ENCODE measurements at places on chromosomes 6 and 20.

DNA sequence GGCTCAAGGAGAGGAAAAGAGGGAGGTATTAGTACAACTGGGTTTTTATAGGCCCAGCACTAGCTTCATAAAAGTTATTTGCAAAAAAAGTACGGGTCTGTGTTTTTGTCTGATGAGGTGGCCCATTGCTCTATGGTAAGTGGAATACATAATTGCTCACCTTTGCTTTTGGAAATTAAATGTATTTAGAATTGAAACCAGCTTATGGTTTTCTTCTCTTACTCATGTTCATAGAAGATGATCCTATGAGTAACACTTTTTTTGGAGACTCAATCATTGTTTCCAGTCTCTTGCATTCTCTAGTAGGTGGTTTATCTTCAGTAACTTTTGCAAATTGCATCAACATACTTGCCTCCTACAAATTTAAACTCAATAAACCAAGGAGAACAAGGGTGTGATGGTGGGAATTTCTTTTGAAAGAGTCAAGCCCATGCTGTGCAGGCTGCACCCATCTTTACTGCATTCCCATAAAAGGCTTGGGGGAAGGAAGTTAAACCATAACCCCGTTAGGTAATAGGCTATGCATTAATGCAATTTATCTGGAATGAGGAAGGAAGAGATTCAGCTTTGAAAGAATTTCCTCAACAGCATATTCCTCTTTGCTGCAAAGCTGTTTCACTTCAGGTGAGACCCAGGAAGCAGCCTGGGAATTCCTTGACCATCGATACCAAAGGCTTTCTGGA is 48.5 kb upstream of the EDN1 start:
- no peak for DNase-seq

- DNase-seq = no peak
Observed at GRCh38 chr20:57648878-57649616, 28.8 kb upstream of the ZBP1 start.

GRCh38 chr20:59671661-59672471 is 67.5 kb downstream of the PHACTR3 start:
- DNase-seq = no peak

- no peak for DNase-seq
Observed at GRCh38 chr20:38748861-38749149, 545 bp downstream of the ACTR5 start.

- DNase-seq = peak; percentile 9
Observed at GRCh38 chr6:68967549-68968300, 332.6 kb downstream of the ADGRB3 start.

GRCh38 chr6:139650941-139651340 is 276.5 kb upstream of the CITED2 start:
- no peak for DNase-seq

DNA sequence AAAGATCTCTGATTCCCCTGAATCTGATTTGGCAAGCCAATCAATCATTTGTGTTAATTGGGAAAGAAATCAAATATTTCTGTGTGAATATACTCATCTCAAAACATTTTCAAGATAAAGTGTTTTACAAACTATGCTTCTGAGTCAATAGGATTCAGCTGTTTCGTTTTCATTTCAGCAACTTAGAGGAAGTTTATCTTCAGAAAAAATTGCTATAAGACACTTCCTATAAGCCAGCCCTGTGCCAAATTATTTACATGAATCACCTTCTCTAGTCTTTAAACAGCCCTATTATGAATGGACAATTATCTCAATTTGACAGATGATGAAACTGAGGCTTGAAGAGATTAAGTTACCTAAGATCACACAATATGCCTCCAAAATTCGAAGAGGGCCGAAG is 10.9 kb downstream of the DEFB129 start:
- peak; percentile 70 for DNase-seq

DNA sequence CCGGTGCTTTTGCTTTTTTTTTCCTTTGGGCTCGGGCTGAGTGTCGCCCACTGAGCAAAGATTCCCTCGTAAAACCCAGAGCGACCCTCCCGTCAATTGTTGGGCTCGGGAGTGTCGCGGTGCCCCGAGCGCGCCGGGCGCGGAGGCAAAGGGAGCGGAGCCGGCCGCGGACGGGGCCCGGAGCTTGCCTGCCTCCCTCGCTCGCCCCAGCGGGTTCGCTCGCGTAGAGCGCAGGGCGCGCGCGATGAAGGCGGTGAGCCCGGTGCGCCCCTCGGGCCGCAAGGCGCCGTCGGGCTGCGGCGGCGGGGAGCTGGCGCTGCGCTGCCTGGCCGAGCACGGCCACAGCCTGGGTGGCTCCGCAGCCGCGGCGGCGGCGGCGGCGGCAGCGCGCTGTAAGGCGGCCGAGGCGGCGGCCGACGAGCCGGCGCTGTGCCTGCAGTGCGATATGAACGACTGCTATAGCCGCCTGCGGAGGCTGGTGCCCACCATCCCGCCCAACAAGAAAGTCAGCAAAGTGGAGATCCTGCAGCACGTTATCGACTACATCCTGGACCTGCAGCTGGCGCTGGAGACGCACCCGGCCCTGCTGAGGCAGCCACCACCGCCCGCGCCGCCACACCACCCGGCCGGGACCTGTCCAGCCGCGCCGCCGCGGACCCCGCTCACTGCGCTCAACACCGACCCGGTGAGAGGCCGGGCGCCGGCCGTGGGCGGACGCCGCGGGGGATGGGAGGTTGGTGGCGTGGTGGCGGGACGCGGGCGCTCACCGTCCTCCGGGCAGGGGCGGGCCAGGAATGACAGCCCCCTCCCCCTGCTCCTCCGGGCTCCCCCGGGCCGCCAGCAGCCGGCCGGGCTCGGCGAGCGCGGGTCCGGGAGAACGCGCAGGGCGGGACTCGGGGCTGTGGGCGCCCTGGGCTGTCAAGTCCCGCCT is 606 bp downstream of the ID4 start:
- no peak for DNase-seq

- DNase-seq = no peak
Observed at GRCh38 chr6:137277971-137278637, 58.9 kb upstream of the IFNGR1 start.

DNA sequence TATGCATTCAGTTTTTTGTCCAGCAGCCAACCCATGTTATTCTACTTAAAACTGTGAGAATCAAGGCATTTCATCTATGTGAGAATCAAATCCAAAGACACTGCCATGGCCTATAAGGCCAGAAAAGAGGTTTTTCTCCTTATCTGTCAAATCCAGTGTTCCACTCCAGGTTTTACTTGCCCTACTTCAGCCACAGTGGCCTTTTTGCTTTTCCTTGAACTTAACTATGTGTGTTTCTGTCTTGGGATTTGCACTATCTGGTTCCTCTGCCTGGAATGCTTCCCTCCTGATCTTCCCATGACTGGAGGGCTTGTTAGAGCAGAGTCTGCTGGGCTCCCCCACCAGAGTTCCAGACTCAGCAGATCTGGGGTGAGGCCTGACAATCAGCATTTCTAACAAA is 113.1 kb upstream of the DOK5 start:
- DNase-seq = no peak

DNA sequence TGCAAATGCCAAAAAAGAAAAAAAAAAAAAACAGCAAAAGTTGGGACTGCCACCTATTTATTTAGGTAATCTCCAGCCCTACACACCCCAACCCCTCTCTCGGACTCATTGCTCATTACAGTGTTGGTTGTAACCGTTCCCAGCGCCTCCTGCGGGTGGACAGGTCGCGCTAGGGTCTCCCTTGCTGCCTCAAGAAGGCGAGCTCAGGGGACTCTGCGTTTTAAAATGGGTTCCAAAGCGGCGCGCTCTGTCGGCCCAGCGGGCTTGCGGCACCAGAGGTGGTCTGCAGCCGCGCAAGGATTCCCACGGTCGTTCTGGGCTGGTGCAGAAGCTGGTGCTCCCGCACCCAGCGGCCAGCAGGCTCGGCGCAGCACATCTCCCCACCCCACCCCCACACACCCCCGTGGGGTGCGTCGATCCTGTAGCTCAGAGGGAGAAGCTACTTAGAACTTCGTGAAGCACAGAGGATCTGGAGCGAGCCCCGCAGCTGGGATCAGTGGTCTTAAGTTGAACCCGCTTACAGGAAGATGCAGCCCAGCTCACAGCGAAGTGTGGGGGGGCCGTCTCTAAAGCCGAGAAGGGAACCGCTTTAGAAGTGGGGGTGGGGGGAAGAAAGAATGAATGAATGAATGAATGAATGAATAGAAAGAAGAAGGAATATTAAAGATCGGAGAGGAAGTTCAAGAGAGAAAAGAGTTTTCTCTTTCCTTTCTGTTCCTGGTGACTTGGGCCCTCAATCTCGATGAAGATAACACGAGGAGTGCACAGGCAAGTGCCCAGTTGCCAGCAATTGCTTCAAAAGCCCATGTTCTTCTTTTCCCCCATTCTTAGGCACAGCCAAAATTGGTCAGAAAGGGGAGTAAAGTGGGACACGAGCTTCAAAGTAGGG is 780 bp downstream of the TFAP2A start:
- DNase-seq = no peak

- no peak for DNase-seq
Observed at GRCh38 chr6:88631830-88632229, 331.6 kb downstream of the RNGTT start.

DNA sequence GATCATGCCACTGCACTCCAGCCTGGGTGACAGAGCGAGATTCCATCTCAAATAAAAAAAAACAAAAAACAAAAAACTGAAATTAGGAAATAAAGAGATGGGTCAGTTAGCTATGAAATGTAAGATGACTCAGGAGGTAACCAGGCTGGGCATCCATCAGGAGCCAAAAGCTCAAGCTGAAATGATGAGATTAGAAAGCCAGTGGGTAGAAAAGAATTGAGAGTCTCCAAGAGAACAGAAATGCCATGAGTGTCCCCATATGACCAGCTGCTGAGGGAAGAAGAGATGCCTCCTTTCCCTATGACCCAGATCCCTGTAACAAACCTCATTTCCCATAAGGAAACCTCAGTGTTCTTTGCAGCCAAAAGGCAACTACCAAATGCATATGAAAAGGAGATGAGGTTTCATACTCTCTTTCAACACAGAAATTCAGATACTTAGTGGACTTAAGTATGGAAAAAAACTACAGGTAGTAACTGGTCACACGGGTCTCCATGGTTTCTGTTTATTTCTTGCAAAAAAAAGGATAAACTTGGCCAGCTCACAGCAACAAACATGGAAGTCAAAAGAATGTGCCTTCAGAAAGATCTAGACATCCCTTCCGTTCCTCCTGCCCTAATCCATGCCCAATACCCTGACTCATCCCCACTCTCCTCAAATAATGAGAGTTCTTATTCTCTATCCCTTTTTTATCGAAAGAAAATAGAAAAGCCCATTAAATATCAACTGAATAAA is 8.1 kb downstream of the ARHGAP18 start:
- no peak for DNase-seq

GRCh38 chr20:35547329-35547728 is 5.5 kb downstream of the ERGIC3 start:
- DNase-seq = no peak

DNA sequence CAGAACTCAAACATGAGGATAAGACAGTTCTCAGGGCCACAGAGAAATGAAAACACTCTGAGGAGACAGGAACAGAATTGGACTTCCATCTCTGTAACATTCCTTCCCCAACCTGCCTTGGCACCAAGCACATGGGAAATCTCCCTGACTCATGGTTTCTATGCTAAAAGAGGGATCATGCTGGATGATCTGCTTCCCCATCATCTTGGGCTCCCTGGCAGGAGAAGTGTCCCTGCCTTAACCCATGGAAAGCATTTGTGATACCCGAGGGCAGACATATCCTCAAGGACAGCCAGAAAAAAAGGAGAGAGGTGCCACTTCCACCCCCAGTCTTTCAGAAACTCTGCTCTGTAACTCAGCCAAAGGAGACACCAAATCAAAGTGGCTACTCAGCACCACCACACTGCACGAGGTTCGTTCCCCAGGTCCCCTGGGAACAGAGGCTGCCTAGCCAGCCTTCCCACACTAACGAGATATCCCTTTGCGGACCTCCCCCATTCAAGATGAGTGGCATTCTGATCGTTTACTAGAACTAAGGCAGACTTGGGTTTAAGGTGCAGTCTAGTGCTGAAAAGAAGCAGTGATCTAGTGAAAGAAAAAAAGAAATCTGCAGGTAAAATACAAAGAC is 34.8 kb downstream of the BLOC1S5 start:
- no peak for DNase-seq

DNA sequence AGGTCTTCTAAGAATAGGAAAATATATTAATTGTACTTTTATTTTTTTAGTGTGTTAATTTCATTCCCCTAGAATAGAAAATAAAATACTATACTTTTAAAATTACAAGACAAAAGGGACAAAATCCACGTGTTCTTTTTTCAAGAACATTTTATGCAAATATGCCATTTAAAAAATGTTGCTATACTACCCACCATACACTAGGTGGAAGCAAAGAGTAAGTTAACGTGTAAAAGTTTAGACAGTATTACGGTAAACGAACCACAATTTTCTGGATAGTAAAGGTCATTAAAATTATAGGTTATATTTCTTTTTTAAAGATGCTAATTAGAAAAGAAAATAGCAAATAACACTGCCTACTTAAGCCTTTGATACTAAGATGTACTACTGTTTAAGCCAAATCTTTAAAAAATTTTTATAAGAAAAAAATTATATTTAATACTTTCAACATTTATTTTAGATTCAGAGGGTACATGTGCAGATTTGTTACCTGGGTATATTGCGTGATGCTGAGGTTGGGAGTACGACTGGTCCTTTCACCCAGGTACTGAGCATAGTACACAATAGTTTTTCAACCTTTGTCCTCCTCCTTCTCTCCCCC is 287.6 kb downstream of the PHF3 start:
- DNase-seq = no peak

GRCh38 chr20:1863296-1863695 is 31.9 kb upstream of the SIRPA start:
- no peak for DNase-seq

DNA sequence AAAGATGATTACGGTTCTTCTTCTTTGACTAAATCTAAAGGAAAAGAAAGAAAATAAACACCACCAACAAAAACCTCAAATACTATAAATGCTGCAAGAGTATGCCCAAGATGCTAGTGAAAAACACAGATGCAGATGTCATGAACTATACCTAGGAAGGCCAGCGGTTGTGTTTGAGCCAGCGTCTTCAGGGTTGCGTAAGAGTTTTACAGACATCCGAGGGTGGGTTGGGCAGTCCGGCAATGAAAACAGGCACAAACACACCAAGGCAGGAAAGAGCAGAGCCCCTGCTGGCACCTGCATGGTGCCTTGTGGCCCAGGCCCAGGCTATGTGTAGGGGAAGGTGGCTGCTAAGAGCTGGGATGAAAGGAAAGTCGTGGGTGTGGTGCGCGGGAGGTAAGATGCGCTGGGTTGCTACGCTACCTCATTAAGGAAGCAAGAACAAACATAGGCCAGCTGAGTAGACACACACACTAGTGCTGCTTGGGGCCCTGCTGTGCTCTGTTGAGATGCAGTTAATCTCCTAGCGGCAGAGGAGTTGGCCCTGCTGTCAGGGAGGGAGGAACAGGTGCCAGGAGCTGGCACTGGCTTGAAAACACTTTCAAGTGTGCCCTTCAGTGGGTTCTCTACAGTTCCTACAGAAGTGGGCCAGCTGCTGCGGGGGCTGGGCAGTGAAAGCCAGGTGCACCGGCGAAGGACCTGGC is 170.2 kb upstream of the PLN start:
- no peak for DNase-seq

DNA sequence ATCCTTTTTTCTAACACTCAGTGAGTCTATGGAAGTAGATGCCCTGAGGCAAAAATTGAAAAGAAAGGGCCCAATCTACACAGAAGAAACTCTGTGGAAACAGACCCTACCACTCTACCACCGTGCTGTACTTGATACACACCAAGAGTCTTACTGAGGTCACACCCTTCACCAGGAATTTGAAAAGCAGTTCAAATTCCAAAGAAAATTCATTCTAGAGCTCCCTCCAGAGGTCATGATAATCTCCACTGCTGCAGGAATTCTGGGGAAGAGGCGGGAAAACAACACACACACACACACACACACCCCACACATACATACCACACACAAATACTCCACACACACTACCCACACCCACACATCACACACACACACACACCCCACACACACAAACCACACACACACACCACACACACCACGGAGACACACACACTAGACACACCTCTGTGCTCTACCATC is 336.8 kb downstream of the HDGFL1 start:
- no peak for DNase-seq

All from CD4-positive, CD25-positive, alpha-beta regulatory T cell (primary cell).